NCI-H1092 (cell line): ENCODE measurements at places on chromosomes 13 and 19.

DNA sequence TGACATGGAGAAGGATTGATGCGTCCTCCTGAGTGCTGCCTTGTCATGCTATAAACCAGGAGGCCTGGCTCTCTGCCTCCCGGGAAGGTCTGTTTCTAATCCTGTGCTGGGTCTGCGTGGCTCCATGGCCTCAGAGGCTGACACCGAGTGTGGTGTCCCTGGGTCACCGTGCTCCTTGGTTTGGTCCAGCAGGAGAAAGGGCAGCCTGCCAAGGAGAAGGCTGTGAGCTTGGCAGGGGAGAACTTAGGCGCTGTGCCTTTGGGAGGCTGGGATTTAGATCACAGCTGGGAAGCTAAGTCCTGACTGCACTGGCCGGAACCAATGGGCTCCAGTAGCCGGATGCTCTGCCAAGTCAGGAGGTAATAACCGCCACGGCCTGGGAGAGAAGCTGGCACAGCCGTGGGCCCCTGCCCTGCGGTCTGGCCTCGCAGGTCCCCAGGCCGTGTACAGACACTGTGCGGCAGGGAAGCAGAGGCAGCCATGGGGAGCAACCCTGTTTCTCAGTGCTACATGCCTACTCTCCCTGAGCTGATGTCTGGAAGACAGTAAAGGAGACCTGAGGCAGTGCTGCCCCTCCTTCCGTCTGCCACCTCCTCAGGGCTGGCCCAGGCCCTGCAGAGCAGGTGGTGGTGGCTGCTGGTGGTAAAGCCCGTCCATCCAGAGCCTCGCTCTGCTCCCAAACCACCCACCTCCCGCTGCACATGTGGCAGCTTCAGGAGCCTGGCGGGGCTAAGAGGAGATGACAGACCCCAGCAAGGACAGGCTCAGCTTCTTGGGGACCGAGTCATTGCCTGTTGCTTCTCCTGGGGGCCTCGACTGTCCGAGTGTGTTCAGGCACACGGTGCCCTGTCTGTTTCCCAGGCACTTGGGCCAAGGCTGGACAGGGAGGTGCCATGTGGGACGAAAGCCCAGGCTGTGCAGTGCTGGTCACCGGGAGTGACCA is 44.9 kb downstream of the C13orf46 start:
- DNase-seq = peak; percentile 29

DNA sequence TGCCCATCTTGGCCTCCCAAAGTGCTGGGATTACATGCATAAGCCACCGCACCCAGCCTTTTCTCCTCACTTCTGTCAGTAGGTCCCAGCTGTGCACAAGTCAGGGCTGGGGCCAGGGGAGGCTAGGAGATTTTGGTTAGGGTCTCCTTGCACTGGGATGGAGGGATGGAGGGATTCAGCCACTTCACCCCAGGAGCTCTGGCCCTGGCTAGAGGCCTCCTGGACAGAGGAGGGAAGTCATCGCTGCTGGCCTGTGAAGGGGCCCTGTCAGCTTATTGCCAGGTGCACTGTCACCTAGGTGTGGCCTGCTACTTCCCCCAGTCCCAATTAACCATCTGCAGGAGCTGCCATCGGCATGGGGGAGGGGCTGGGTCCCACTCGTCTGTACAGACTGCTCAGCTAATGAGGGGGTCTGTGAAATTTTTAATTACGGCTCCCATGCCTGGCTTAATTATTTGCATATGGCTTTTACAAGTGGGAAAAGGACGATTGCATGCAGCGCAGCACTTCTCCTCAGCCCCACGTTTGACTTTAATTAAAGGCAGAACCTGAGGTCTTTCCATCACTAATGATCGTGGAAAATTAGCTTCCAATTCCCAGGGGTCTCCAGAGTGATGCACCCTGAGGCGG is 52.4 kb downstream of the CHST8 start:
- no peak for DNase-seq

GRCh38 chr13:110471156-110471832 is 90.2 kb downstream of the RAB20 start:
- DNase-seq = no peak

GRCh38 chr13:50805805-50806204 is 37.7 kb downstream of the DLEU7 start:
- DNase-seq = no peak

DNA sequence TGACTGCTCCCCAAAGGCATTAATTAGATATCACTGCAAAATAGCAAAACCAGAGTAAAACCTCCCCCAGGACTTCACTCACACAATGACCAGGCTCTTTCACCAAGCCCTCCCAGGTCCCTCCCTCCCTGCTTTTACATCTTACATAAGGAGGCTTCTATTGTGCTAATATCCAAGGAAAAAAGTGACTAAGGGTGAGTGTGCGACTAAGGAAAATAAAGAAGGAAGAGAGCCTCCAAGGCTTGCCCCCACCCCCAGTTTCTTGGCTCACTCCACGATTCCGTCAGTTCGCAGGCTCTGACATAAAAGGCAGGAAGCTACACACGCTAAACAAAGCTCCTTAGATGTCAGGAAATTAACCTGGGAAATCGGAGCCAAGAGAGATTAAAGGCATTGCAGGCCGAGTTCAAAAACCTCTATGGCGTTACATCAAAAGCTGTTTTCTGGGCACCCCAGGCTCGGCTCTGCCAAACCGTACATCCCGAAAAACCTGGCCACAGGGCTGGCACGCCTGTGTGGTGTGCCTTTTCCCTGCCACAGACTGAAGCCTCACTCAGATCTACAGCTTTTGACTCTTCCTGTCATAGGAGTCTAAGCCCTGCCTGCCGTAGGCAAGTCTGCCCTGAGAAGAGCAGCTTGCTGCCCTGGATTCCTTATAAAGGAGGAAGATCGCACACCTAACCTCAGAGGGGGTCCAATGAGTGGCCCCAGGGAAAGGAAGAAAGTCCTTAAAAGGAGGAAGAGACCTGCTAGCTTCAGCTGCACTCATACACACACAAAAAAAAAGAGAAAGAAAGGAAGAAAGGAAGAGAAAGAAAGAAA is 67.0 kb upstream of the SERP2 start:
- peak; percentile 33 for DNase-seq

GRCh38 chr13:24263632-24264031 is 45.7 kb upstream of the C1QTNF9 start:
- no peak for DNase-seq

GRCh38 chr19:1840541-1841115 is 7.7 kb downstream of the REXO1 start:
- no peak for DNase-seq

- DNase-seq = no peak
Observed at GRCh38 chr19:38812841-38813320, at the start of gene LGALS4. Gene LGALS4, minus strand, starts transcription at chr19:38812945. Its CDS starts 59 bp downstream, at chr19:38812886.

GRCh38 chr13:60869941-60870613 is 473.1 kb downstream of the TDRD3 start:
- DNase-seq = no peak

GRCh38 chr13:49567491-49567890 is 17.9 kb downstream of the RCBTB1 start:
- DNase-seq = no peak

DNA sequence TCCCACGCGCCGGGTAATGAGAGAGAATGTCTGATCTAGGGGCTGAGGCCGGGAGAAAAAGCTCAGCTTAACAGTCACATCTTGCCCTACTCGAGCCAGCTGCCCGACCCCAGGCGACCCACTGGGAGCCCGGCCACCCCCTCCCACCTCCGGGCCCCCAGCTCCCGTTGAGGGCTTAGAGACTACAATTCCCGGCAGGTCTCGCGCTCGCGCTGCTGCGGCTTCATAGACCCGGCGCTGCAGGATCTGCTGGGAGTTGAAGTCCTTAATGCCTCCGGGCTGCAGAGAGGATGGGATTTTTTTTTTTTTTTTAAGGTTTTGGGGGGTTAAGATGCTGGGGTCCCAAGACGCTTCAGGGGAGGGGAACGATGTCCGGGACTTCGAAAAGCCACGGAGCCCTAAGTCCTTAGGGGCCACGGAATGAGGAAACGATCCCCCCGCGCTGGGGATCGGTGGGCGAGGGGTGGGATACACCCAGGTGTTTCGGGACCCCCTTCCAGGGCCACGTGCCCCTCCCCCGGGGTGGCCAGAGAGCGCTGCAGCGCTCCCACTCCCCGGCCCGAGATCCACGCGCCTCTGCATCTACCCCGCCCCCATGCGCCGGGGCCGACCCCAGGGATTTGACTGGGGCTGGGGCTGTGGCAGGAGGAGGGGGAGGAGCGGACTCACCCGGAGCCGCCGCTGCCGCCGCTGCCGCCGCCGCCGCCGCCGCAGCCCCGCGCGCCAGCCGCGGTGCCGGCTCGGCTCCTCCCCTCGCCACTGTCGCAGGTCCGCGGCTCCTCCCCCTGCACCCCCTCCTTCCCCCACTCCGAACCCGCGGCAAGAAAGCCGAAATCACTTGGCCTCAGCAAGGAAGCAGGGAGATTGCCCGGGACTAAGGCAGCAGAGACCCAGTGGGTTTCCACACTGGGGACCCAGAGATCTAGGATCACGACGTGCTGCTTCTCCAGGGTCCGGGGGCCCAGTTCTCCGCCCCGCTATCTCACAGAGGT is at the start of gene SYT3:
SYT3 (minus strand) TSS at position 761 of the 992 bp plus-strand sequence. CDS start 2,470 bp downstream, outside the sequence.
- no peak for DNase-seq

GRCh38 chr19:40155749-40156265 is 35.4 kb upstream of the MAP3K10 start:
- no peak for DNase-seq

DNA sequence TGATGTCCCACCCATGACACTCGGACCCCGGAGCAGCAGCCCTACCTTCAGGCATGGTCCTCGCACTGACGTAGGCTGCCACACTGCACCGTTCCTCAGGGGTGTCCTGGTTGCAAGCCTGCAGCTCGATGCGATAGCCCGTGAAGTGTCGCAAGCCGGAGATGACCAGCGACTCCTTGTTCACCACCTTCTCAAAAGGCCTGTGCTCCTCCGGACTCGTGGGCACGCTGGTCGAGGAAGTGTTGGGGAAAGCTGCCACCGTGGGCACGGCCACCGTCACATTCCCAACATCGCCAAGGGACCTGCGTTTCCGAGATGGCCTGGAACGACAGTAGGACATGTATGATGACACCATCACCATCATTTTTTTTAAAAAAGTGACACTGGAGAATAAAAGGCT is 73.3 kb downstream of the ZNF557 start:
- DNase-seq = no peak

DNA sequence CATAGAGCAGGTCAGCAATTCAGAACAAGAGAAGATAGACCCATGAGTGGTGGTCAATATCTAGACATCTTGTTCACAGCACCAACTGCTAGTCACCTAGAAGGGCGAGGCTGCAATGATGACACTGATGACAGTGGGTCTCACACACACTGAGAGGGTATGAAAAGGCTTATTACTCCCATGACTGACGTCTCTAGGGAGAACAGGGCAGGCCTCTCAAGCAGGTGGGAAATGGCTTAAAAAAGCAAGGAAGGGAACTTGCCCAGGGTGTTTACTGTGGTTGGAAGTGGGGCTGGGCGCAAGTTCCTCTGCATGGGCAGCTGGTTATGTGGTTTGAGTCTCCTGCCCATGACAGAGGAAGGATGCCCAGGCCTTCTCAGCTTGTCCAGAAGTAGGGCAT is 33.8 kb downstream of the ZNF44 start:
- DNase-seq = no peak

DNA sequence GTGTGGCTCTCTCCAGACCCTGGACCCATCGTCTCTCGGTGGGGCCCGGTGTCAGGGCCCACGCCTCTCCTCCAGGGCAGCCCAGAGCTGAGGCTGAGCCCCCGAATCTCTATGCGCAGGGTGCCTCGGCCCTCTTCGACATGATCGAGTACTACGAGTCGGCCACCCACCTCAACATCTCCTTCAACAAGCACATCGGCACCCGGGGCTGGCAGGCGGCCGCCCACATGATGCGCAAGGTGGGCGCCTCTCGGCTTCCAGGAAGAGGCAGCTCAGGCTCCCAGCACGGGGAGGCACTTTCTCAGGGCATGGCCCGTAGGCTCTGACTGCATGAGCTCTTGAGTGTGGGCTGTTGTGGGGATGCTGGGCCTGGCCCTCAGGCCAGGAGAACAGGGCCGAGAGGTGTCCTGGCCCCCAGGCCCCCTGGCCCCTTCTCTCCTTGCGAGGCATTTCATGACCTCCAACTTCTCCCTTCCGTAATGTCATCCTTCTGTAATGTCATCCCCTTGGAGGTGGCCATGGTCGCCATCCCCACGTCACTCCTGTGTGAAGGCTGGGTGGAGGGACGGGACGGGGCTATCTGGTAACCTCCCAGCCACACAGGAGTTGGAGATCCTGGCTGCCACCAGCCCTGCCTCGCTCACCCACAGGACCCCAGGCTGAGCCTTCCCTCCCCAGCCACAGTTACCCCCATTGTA is 19.4 kb downstream of the NKPD1 start:
- DNase-seq = no peak

GRCh38 chr19:13329766-13330165 is 176.5 kb downstream of the CACNA1A start:
- no peak for DNase-seq

DNA sequence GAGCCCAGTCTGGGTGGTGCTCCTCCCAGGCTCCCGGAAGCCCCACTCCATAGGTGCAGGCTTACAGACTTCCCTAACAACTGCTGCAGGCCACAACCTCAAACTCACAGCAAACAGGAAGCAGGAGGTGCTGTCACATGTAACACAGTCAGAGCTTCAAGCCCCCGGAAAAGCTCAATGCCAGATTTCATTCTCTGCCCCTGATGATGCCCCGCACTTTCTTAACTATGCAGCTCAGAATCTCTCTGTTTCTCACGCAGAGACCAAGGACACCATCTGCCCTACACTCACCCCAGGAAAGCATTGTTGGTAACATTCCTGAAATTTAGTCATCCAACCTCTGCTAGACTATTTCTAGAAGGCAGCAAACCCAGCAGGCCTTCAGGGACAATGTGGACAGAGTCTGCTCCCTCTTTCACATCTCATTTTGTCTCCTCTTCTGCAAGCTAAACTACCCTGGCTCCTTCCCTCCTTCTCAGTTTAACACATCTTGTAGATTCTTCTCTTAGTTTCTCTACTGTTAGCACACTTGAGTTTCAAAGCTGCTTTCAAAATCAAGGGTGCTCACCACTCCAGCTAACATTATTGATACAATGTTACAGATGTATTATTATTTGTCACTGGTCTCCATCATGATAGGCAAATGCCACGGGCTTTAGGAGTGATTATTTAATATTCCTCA is 162.5 kb downstream of the KCTD12 start:
- no peak for DNase-seq

GRCh38 chr19:18517606-18518005 is 4.3 kb downstream of the ELL start:
- DNase-seq = no peak

DNA sequence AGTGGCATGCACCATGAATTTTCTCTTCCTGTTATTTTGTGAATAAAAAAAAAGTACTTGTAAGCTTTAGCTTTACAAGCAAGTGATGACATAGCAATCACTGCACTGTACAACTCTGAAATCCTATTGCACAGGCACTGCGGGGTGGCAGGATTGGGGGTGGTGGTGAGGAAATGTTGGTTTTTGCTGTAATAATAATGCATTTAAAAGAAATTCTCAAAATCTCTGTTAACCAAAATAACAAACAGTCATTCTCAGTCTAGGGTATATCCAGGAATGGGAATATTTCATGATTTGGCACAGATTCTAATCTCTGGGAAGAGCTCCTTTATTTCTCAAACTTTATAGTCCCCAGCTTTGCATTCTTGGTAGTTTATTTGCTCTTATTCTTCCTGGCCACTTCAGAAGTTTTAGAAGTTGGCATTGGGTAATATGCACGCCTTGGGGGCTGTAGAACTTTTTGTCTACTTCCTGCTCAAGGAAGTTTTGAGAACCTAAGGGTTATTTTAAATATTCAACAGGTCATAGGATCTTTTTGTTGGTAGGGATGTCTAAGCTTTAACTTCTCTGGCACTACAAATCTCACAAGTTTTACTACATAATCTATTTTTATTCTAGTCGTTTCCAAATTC is 353.0 kb upstream of the KLF12 start:
- DNase-seq = no peak

GRCh38 chr19:23905771-23906170 is 8.9 kb upstream of the ZNF726 start:
- no peak for DNase-seq

GRCh38 chr13:48317511-48318376 is 14.2 kb downstream of the RB1 start:
- no peak for DNase-seq
